ENCODE measurements at places on chromosomes 4 and X.

DNA sequence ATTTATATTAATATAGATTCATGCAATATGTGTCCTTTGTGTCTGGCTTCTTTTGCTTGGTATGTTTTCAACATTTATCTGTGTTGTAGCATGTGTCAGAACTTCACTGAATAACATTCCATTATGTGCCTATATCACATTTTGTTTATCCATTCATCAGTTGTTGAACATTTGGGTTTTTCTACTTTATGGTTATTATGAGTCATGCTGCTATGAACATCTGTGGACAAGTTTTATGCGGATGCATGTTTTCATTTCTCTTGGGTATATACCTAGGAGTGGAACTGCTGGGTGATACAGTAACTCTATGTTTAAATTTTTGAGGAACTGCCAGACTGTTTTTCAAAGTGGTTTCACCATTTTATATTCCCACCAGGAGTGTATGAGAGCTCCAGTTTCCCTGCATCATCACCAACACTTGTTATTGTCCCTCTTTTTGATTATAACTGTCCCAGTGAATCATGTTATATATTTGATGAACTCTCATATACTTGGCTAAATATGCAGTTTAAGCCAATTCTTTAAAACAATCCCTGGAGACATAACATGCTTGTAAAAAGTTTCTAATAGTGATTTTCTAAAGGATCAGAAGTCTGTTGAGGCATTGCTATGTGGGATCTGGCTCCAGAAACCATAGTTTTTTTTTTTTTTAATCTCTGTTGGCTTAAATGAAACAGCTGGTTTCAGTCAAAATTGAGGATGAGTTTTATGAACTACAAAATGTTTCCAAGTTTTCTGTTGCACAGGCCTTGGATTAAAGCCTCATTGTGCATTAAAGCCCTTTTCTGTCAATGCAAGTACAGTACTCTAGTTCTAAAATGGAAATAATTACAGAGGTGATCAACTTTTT is 21.6 kb upstream of the REPS2 start:
- DNase-seq, result no peak

DNA sequence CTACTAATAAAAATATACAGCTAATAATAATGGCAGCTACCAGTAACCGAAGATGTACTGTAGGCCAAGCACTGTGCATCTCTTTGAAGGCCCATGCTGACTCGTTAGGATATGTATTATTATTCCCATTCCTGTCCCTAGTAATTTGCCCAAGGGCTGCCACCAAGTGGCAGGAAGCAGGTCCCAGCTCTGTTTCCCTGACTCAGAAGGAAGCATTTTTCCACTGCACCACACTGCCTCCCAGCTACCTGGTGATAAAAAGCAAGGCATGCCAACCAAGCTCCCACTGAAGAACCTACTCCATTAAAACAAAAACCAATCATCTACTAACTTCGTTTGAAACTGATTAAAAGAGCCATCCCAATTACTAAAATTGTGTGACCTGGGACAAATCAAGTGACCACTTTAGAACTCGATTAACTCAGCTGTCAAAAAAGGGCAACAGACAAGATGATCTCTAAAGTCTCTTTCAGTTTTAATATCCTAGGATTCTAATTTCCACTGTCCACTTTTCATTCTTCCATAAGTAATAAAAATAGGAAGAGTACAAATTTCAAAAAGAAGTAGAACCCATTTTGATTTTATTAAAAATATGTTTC is 24.3 kb upstream of the PGM2 start:
- no peak for DNase-seq

DNA sequence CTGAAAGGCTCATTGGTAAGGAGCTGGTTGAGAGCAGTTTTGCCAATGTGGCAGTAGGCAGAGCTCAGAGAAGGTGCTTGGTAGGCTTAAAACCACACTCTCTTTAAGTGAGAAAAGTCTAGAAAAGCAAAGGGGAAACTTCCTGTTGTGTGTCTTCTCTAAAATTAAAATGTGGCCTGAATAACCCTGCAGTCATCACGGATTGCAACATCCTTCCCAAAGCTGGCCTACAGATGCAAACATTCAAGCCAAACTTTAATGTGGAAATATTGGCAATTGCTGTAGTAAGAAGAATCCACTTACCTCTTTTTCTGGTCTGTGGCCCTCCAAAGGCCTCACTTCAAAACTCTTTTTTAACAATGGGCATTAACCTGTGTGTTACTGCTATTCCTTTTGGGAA is 348.5 kb downstream of the OPHN1 start:
- peak; percentile 38 for DNase-seq

DNA sequence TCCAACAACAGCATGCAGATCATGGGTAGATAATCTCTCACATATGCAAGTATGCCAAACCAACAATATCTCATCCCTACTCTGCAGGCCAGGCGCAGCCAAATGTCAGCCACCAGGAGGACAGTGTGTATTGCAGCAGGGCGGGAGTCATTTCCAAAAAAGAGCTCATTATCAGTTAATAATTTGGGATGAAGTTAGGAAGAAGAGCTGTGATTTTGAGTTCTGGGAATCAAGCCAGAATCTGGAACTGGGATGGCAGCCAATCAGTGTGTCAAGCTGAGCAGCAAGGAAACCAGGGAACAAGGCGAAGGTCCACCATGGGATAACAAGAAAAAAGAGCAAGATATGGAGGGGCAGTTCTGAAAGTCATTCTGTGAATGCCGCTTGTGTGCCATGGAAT is 88.2 kb upstream of the CAMK2D start:
- no peak for DNase-seq

- DNase-seq, result no peak
These were observed 8.8 kb downstream of the TMPRSS11D start for GRCh38 chr4:67874986-67875385.

- DNase-seq, result no peak
These were observed 23.3 kb upstream of the DCAF12L1 start for GRCh38 chrX:126575911-126576310.

All from GF-D8 (cell line).